Left renal pelvis (tissue), 4 donors: ENCODE measurements at places on chromosomes 11 and 22.

GRCh38 chr22:43754176-43754575 is 57.9 kb downstream of the EFCAB6 start:
- DNase-seq = no peak

DNA sequence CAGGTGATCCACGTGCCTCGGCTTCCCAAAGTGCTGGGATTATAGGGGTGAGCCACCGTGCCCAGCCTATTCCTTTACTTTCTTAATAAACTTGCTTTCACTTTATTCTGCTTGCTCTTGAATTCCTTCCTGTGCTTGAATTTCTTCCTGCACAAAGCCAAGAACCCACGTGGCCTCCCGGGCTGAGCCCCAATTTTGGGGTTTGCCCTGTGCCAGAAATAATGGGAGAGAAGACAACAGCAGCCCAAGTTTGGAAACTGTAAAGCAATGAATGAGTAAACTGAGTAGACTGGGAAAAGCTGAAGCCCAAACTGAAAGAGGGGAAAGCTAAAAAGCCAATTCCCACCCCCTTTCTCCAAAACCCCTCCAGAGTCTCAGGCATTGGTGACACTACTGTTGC is 136.4 kb downstream of the NECTIN1 start:
- no peak for DNase-seq

DNA sequence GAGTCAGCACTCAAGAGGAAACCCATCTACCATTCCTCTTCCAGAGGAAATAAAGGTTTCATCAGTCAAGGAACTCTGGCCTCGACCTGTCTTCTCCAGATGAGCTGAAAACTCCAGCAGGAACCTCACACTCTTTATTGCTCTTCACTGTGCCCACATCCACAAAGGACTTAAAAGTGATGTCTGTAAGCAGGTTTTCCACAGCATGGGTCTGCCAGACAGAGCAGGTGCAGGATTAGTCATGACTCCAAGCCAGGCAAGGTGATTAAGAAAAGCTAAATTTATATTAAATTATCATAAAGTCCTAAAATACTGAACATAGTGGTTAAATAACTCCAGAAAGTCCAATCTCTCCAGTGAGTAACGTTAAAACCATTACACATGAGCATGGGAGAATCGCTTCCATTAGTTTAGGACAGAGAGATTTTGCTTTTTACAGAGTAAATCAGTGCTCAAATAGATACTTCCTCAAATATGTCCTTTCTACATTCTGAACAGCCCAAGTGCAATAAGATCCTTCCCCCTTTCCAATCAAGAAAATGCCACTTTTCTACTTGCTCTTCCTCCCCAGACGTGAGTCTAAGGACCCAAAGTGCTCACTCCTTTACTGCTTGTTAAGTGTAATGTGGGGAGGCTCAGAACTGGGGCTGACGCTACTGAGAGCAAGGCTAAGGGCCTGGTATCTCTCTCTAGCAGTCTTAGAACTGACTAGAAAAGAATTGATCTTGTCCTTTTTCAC is 10.7 kb upstream of the CKAP5 start:
- DNase-seq = no peak

- no peak for DNase-seq
Measured at GRCh38 chr11:5937868-5938602, 4.0 kb upstream of the OR56A3 start.

DNA sequence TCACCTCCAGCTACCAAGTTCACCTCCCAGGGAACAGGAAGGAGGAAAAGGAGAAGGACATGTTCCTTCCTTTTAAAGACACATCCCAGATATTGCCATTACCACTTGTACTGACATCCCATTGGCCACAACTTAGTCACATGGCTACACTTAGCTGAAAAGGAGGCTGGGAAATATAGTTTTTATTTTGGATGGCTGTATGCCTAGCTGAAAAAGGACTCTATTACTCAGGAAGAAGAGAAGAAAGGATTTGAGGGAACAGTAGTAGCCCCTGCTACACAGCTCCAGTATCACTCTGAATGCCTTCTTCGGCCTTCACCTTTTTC is 2.1 kb upstream of the APOA5 start:
- no peak for DNase-seq

DNA sequence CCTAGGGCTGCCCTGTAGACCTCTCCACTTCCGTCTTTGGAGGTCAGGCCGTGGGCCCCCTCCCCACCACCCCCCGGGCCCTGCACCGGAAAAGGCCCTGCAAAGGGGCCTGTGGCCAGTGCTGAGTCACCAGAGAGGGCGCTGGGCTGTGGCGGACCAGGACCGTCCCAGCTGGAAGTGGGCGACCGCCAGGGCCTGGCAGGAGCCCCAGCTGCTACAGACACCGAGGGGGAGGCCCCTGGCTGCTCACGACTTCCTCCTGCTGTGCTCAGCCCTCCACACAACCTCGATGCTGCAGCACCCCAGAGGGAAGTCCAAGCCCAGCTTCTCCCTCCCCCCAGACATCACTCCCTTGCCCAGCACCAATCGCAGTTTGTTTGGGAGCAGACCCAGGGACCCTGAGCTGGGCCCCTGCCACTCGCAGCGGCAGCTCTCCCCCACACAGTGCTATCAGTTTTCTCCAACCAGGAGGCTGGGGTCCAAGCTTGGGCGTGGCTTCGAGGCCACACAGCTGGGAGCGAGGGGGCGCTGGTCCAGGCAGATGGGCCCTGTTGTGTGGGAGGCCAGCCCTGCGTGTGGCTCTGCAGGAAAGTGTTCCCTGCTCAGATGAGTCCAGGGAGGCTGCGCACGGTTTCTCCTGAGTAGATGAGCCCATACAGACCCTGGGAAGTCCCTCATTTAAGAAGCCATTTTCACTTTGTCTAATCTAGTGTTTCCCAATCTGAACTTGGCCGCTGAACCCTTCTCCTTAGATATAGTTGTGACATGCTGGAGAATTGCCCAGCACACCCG is 5.6 kb upstream of the SH3BP1 start:
- peak; percentile 92 for DNase-seq

DNA sequence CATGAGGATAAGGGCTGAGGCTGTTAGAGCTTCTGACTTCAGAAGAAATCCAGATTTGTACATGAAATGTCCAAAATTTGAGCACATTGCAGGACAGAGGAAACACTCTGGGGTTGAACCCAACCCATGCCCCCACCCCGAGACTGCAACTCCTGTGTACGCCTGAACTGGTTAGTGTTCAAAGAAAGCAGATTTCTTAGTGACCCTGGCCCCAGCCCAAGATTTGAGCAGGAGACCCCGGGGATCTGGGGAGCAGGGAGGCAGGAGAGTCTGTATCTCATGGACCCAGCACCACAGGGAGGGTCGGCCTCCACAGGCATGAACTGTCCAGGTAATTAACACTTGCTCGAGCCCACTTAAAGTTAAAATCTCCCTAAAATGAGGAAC is 69.3 kb upstream of the WNT7B start:
- DNase-seq = no peak

DNA sequence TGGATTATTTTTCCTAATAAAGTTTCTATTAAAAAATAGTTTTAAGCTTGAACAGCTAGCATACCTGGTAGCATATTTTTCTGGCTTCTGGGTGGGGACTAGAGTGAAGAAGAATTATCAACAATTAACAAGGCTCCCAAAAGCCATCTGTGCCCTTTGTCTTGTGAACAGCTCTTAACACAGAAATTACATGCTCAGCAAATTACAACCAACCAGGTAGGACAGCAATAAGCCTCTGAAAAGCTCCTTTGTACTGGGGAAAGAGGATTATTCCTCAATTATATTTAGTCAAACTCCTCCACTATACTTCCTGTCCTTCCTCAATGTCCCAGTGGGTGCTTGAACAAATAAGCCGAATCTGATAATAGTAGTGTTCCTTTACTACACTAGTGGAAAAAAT is 162.8 kb downstream of the RAB38 start:
- DNase-seq = no peak

DNA sequence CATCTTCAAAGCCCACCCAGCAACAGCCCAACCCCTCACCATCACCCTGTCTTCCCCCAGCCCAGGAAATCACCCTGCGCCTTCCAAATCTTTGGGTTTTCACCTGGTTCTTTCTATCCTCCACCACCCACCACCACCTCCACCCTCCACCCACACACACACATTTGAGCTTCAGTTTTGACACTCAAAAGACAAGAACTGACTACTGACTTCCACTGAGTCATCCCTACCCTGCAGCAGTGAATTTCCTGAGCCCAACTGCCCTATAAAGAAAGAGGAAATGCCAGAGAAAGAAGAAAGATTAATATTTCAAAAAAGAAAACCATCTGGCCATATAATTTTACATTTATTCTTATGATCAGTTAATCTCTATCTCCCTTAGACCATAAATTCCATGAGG is 137.5 kb downstream of the CHST1 start:
- no peak for DNase-seq

DNA sequence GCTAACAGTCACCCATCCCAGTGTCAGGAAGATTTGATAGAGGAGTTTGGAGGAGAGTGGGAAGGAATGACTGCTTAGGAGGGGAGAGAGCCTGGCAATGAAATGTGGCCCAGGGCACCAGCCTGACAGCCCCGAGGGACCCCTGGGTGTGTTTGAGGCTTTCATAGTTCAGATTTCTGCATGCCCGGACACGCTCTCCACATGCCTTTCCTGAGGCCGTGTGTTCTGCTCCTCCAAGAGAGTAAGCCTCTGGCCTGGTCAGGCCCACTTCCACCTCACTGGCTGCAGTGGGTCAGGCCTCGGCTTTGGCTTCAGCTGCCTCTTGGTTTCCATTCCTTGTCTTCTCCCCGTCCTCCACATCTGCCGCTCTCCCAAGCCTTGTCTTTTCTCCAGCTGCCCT is 78.4 kb downstream of the C22orf31 start:
- no peak for DNase-seq

GRCh38 chr11:113778111-113778910 is 1.3 kb upstream of the CLDN25 start:
- DNase-seq = no peak

GRCh38 chr22:38860283-38861169 is 11.5 kb downstream of the CBX6 start:
- DNase-seq = no peak

DNA sequence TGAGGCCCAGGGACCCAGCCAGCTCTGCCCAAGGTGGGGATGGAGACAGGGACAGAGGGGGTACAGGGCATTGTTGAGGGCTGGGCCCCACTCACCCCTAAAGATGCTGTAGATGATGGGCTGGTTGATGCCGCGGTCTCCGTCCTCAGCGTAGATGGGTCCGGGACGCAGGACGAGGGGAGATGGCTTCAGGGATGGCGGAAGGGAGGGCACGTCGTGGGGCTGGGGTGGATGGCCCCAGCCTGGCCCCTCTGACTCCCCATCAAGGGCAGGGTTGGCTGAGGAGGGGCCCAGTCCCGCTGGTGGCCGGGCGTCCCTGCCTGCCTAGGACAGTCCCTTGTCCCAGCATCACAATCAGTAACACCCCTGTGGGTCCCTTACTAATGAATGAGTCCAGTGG is 4.5 kb upstream of the IRF7 start:
- DNase-seq = no peak

- no peak for DNase-seq
Measured at GRCh38 chr11:108530426-108530825, 32.2 kb upstream of the POGLUT3 start.

DNA sequence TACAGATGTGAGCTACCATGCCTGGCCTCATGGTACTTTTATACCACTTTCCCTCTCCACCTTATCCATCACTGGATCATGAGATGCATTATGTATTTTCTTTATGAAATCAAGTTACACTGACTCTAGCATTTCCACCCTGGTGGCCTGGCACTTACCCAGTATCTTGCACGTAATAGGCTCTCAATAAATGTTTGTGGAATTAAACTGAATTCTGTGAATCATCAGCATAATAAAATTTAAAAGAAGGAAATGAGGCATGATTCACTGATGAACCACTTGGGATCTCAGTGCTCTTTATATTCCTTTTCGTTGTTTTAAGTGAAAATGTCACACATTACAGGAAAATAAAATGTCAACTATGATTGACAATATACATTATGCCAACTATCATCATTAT is 25.1 kb downstream of the ADM start:
- DNase-seq = no peak
